IPS DF 19.7 (cell line): ENCODE measurements at places on chromosomes 7 and 10.

DNA sequence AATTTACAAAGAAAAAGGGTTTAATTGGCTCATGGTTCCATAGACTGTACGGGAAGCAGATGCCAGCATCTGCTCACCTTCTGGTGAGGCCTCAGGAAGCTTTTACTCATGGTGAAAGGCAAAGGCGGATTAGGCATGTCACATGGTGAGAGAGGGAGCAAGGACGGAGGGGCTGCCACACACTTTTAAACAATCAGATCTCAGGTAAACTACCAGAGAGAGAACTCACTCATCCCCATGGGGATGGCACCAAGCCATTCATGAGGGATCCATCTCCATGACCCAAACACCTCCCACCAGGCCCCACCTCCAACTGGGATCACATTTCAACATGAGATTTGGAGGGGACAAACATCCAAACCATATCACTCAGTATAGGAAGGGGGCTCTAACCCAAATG lies 183.9 kb downstream of the COBL start:
- no peak for DNase-seq

DNA sequence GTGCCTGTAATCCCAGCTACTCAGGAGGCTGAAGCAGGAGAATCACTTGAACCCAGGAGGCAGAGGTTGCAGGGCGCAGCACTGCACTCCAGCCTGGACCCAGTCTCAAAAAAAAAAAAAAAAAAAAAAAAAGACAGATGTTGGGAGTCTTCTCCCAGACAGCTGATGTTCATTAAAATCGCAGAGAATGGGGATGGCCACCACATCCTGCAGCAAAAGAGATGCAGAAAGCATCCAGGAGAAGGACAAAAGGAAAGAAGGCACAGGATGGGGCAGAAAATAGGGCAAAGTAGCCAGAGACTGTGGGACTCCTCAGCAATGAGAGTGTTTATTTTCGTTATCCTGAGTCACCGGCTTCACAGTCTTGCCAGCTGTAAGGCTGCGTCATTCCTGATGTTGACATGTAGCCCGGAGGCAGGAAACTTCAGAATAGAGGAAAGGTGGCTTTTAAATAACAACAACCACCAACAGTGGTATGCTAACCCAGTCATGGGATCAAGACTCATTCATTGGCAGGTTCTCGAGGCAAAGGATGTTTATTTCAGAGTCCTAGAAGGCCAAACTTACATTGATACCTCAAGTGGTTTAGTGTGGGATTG lies 149.5 kb upstream of the SVIL start:
- DNase-seq = peak; percentile 77

GRCh38 chr7:27476493-27476892 lies 186.2 kb downstream of the HIBADH start:
- DNase-seq = no peak

- no peak for DNase-seq
These were observed 761 bp downstream of the LGI1 start for GRCh38 chr10:93758508-93758885.

DNA sequence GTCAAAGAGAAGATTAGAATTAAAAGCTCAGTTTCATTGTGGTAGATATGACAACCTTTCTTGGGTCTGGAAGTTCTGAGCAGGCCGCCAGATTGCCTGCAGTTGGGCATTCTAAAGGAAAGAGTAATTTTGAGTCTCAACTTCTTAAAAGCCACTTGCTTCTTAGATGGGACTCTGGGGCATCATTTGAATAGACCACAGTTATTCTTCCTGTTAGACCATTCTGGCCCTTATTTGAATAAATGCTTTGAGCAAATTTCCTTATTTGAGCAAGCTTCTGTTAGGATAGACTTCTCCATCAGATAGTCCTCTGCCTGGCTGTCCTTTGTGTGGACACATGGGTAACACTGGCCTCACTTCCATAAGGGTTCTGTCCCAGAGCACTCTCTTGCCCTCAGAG lies 40.2 kb downstream of the SND1 start:
- no peak for DNase-seq

DNA sequence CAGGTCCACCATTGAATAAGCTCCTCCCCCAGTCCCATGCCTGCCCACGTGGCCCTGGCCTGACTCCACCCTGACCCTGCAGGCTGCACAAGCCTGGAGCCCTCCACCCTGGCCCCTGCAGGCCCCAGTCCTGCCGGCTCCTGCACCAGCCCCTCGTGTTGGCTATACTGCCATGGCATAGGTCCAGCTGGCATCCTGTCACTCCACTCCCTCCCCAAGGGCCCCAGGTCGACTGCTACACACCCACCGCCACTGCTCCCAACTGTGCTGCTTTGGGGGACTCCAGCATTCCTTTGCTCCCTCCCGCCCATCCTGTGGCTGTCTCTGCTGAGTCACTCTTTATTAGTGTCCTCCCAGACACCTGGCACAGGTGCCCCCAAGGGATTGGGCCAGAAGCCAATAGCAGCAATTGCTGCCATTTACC lies 32.4 kb upstream of the HSPA12A start:
- DNase-seq = no peak

DNA sequence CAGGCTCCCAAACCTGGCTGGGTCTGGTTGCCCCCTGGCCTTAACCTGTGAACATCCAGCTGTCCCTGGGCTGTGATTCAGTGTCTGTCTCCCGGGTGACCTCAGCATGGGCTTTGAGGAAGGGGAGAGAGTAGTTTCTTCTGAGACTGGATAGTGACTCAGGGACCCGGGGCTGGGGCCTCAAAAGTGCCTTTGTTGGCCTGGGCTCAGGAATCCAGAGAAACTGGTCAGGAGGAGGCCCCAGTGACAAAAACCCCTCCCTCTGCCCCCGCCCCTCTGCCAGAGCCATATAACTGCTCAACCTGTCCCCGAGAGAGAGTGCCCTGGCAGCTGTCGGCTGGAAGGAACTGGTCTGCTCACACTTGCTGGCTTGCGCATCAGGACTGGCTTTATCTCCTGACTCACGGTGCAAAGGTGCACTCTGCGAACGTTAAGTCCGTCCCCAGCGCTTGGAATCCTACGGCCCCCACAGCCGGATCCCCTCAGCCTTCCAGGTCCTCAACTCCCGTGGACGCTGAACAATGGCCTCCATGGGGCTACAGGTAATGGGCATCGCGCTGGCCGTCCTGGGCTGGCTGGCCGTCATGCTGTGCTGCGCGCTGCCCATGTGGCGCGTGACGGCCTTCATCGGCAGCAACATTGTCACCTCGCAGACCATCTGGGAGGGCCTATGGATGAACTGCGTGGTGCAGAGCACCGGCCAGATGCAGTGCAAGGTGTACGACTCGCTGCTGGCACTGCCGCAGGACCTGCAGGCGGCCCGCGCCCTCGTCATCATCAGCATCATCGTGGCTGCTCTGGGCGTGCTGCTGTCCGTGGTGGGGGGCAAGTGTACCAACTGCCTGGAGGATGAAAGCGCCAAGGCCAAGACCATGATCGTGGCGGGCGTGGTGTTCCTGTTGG lies at the start of gene CLDN4:
Gene CLDN4, plus strand, starts transcription at position 316 of the 903 bp plus-strand sequence. Its CDS starts 206 bp downstream, at position 522.
- DNase-seq = no peak

DNA sequence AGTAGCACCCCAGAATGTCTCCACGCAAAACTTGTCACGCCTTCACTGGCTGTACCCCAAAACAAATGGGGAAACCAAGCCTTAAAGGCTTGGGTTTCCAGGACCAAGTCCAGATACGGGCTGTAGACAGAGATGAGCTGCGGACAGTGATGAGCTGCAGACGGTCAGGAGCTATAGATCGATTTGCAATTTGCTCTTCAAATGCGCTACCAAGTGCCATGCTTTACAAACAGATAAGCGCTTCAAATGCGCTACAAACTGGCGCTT lies 658 bp upstream of the SGCE start:
- no peak for DNase-seq

DNA sequence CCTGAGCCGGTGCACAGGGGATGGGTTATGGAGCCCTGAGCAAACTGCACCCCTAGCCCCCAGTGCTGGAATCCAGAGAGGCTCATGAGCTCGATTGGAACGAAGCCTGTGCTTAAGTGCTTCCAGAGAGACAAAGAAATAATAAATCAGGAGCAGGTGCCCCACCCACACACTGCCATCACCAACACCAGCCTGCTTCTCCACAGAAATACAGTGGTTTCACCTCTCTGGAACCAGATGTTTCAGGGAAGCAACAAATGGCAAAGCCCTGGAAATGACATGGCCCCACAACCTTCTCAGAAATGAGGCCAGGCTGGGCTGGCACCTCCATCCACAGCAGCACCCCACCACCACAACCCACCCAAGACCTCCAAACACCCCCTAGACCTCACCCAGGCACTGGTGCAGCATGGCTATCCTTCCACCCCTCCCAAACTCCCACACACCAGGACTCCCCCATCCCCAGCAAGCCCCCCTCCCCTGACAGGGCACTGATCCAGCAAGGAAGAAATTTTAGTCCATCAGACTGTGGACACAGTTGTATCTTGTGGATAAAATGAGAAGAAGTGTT lies 4.1 kb upstream of the SLC18A3 start:
- DNase-seq = no peak

- no peak for DNase-seq
These were observed 183.1 kb upstream of the PDE1C start for GRCh38 chr7:32253299-32253698.

DNA sequence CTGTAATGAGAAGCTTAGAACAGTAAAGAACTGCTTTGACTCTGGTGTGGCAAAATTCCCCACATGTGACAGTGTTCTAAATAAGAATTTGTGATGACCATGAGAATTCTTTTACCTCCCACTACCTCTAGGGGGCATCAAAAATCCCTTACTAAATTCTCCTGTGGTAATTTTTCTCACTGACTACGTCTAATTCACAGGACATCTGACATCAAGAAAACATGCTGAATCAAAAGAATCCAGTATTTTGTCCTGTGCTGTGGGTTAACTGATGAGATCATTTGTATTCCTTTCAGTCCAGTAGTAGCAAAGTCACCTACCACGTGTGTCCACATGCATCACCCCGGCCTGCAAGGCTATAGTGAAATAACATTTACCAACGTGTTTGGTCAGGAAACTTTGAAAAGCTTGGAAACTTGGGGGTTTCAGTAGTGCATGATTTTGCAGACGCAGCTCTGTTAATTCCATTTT lies 103.8 kb downstream of the ATE1 start:
- no peak for DNase-seq

DNA sequence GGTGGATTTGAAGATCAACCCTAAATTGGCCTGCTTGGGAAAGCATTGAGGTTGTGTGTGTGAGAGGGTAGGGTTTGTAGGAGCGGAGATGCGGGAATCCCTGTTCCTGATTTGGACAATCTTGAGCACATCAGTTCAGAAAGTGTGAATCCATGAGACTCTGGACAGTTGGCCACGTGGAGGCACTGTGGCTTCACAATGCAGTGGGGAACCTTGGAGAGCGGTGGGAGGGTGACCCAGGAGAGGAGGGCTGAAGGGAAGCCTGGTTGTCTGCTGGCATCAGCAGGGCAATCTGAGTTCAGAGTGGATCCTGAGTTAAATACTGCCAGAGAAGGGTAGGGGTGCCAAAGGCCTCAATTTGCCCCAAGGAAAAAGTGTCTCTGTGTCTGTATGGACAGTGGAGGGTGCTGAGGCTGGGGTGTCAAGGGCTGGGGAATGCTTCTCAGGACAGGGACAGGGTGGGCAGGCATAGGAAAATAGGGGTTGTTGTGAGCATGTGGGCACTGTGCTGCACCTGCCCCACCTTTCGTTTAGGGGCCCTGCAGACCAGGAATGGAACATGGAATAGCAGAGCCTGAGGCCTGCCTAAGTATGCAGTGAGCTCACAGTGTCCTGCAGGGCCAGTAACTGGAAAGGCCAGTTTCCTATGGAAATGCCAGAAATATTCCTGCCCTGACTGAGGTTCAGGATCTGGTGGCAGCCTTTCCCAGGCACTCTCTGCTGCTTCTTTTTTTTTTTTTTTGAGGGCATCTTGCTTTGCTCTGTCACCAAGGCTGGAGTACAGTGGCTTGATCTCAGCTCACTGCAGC lies 162.9 kb upstream of the PRSS58 start:
- DNase-seq = no peak

DNA sequence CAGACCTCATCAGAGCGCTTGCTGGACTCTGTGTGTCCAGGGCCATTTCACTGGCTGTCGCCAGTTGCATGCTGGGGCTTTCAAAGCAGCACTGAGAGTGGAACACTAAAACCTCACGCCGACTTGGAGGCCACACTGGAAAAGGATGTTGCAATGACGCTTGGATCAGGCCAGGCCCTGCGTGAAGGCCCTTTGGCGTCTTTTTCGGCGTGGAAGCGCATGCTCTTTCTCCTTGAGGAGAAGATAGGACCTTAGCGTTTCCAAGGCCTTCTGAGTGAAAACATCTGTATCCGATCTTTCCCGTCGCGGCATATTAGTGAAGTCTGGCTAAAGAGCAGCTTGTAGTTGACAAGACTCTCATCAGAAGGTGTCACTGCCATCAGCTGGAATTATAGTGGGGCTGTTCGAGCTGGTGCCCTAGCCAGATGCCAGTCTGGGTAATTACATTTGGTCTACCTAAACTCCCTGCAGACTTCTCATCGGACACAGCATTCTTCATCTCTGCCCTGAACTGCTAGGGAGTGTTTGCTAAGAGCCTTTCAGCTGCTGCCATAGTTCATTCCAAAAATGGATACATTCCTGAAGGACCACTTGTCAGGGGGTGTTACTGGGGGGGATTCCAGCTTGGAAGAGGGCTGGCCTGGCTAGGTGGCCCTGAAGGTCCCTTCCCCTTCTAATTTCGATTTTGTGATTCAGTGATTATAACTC lies 167.7 kb upstream of the TCF7L2 start:
- no peak for DNase-seq

- DNase-seq = no peak
These were observed 20.0 kb downstream of the C1GALT1 start for GRCh38 chr7:7202375-7202720.

GRCh38 chr10:30985512-30985911 lies 46.2 kb downstream of the ZNF438 start:
- DNase-seq = no peak

GRCh38 chr10:2053805-2054204 lies 316.5 kb upstream of the ADARB2 start:
- DNase-seq = no peak

- DNase-seq = peak; percentile 67
These were observed 157.1 kb upstream of the PRKCQ start for GRCh38 chr10:6737080-6737641.

DNA sequence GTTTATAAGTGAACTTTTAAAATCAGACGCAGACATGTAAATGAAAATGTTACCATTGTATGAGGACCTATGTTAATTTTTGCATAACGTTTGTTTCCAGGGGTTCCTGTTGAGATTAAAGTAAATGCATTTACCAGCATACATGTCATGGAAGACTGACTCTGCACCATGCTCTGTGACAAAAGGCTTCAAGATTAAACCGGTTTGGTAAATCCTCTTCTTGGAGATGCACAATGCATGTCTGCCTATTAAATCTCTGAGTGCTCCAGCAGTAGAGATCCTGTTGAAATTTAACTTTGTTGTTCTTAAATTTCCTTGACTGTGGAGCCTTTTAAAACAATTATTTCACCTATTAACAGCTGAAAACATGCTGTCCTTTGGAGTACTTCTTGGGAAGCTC lies 36.5 kb upstream of the JAZF1 start:
- DNase-seq = no peak

DNA sequence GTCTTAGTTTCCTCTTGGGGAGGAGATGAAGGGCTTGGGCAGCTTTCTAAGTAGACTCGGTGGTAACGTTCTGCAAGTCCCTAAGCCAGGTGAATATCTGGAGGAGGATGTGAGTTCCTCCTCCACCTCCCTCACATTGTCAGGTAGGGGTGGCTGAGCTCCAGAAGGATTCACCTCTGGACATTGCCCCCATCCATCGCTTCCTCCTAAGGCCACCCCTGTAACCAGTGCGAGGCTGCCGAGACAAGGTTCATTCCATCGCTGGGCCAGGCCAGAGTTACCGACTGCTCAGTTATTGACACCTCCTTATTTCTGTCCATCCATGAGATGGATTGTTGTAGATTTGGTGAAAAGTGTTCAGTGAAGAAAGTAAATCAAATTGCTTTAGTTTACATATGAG lies 334.1 kb upstream of the KLF6 start:
- no peak for DNase-seq
